Activated T-helper 1 cell treated with anti-CD3 and anti-CD28 coated beads, Interleukin-2, amount 50 U/mL, for 16 hours (primary cell): ENCODE measurements at places on chromosomes 2 and 18.

GRCh38 chr2:853203-853870 is 97.3 kb upstream of the SNTG2 start:
- DNase-seq: no peak

- no peak for DNase-seq
These were observed 265.4 kb upstream of the SPOPL start for GRCh38 chr2:138236142-138236541.

DNA sequence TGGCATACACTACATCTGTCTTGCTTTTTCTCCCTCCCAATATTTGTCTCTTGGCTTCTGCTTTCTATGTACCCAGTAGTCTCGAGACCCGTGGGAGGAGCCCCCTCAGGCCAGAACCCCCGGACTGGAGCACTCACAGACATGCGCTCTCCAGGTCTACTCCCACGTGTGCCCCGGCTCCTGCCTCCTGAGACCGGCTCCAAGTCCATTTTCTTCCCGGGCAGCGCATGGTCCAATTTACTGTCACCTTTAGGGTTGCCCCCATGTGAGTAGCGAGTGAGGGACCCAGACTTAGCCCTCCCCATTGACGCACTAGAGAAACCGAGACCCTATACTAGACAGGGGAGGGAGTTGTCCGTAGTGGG is 11.8 kb upstream of the TEX51 start:
- DNase-seq: no peak

- no peak for DNase-seq
These were observed 45.2 kb downstream of the ADNP2 start for GRCh38 chr18:80154293-80154692.

- DNase-seq: no peak
These were observed 36.3 kb upstream of the ITM2C start for GRCh38 chr2:230828272-230828961.

- no peak for DNase-seq
These were observed 86.7 kb downstream of the NRP2 start for GRCh38 chr2:205768815-205769494.

GRCh38 chr2:85838181-85838580 is 50.6 kb downstream of the ST3GAL5 start:
- no peak for DNase-seq

GRCh38 chr2:25567406-25567805 is 106.0 kb downstream of the DTNB start:
- DNase-seq: no peak

DNA sequence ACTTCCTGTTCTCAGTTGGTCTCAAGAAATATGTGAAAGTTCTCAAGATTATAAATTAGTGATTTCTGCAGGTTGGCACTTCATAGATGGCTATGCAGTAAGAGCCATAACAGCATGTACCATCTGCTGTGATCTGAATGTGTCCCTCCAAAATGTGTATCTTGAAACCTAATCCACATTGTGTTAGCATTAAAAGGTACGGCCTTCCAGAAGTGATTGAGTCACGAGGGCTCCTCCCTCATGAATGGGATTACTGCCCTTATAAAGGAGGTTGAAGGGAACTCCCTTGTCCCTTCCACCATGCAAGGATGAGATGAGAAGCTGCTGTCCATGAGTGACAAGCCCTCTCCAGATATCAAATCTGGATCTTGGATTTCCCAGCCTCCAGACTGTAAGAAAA is 45.0 kb downstream of the METTL4 start:
- DNase-seq: no peak

DNA sequence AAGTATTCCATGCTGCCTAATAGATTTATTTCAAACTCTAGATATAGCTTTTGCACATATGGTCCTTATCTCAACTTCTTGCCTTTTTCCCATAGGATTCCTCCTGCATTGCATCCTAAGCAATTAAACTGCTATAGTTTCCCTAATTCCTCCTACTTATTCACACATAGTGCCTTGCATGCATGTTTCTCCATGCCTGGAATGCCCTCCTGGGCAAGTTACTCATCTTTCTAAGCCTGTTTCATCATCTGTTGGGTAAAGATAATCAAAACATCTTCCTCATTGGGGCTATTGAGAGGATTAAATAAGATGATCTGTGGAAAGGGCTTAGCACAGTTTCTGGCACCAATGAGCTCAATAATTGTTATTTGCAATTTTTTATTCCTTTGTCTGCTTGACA is 726.5 kb downstream of the SLC4A3 start:
- no peak for DNase-seq

DNA sequence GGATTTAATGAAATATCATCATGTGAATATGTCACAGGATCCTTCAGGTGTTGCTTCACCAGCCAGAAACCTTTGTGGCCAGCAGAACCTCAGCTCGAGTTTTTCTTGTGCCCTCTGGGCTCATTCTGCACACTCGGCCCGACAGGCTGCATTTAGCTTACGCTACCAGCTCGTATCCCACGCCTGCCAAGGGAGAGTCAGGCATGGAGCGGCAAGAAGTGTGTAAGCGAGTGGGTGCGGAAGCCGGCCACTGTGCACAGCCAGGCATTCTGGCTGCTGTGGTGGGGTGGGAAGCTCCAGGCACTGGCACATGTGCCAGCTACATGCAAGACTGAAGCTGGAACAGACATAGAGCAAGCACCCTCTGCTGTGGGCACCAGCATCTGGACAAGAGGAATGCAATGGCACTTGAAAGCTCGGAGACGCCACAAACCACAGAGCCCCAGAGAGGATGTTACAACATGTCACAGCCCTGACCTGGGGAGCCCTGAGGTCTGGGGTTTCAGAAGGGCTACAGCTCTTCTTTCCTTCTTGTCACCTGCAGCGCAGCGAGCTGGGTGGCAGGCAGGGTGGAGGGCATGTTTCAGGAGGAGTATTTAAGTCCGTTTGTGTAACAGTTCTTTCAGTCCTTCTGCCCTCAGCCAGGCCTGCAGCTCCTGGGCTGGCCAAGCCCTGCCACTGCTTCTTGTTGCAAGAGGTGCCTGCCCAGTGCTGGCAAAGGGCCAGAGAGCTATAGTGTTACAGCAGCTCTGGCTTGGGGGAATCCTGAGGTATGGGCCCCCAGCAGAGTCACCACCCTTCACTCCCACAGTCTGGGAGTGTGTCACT is 257.3 kb upstream of the HNMT start:
- DNase-seq: no peak

DNA sequence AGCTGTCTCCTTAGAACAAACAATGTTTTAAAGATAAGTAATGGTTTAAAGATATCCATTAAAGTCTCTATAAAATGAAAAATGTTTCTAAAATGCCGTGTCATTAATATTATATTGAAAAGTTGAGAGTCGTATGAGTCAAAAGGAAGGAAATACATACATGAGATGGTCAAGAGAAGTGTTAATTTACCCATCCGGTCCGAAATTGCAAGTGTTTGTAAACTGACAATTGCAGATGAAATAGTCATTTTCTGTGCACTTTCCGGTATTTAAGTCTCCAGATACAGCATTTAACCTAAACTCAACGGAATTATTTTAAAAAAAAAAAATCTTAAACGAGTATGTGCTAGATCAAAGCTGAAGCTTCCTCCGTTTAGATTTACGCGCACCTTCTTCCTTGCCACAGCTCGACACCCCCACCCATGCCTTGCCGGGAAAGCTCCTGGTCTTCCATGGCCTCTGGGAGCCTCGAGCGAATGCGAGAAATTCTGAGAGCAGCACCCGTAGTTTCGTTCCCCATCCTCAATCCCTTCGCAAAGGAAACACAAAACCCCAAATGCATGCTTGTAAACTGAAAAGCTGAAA is 1.8 kb downstream of the DSC3 start:
- DNase-seq: no peak

DNA sequence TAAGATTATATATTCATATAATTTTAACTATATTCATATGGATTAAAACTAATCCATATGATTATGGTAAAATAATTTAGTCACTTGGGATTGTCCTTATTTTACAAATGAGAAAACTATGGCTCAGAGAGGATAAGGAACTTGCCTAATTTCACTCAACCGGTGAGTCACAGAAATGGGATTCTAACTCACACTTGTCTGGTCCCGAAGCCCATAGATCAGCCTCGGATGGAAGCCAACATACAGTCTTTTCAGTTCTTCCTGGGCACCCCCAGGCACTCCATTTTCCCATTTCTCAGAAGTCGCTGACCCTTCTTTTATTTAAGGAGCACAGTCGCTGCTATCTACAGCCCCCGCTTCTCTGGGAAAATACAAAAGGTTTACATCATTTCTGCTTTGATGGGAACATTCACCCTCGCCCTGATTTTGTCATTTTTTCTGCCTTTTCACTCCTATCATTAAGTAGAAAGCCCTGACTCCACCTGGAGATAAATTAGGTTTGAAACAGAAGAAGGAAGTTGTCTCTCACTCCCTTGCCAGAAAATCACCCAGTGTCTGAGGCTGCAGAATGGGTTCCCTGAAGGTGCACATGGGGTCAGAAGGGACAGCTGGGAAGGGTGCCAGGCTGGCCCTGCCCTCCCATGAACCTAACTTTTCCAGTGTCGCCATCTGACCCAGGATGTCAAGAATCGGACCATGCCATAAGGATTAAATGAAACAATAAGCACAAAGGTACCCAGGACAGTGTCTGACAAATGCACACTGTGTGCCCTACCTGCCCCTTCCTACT is 36.6 kb downstream of the CYP1B1 start:
- no peak for DNase-seq

GRCh38 chr2:24105816-24106215 is 17.3 kb downstream of the PFN4 start:
- DNase-seq: no peak

DNA sequence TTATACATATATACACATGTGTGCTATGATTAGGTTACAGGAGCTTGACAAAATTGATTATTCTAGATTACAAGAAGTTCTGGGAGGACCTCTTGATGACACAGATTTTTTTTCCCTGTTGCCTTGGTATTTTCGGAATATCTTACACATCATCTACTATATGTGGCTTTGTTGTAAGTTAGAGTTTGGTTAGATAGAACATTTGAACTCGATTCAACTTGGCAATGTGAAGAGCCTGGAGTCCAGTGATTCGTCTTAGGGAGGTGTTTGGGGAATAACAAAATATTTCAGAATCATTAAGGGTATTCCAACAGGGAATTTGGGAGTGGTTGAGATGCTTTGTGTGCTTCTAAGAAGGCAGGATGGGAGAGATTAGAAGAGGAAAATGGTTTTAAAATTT is 39.3 kb upstream of the EFEMP1 start:
- no peak for DNase-seq

GRCh38 chr18:45402485-45403056 is 212.7 kb upstream of the SLC14A2 start:
- DNase-seq: no peak

GRCh38 chr2:144660518-144661316 is 140.8 kb upstream of the ZEB2 start:
- DNase-seq: no peak

DNA sequence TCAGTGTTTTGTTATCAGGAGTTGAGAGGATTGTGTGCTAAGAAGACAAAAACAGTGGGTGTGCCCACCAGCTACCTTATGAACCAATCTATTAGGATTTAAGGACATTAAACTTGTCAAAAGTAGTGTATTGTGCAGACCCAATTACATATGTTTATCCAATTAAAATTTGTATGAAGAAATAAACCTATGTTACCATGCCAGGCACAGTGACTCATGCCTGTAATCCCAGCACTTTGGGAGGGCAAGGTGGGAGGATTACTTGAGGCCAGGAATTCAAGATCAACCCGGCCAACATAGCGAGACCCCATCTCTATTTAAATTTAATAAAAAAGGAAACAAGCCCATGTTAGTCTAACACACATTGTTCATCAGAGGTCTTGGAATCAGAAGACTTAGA is 162.2 kb downstream of the IRS1 start:
- DNase-seq: no peak

DNA sequence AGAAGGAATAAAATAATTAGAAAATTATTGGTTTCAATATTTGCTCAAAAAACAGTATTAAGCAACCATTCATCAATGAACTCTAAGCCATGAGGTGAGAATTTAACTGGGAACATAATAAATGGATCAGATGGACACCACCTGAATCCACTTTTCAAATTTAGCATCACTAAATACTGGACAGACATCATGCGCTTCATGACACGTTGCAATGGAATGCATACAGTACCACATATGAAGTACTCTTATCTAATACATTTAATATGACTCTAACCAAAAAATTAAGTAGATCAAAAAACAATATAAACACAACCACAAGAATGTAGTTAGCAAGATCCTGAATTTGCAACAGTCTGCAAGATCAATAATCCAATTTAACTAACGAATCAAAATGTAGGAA is 76.6 kb downstream of the COBLL1 start:
- DNase-seq: no peak

DNA sequence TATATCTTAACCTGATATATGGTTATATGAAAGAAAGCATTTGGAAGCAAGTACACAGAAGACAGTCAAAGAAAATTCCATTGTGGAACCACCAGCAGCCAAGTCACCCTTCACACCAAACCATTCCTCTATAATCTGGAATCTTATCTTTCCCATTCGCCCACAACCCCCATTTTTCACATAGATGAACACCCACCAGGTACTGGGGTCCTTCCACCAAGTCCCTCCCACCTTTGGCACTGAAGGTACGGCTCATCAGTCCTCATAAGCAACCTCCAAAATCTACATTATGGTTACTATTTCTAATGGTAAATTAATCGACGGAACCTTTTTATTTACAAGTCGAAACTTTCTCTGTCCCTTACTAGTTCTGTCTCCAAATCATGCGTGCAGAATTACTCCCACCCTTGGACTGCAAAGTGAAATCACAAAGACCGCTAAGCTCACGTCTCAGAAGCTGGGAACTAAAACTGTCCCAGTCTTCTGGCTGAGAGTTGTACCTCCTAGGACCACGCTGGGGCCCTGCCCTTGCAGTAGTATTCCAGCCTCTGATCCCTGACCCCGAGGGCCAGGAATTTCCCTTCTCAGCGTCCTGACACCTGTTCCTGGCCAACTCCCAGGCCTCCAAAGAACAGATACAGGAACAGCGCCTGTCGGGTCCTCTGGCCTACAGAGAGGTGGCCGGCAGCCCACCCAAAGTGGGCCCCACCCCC is 702 bp downstream of the OLA1 start:
- no peak for DNase-seq

DNA sequence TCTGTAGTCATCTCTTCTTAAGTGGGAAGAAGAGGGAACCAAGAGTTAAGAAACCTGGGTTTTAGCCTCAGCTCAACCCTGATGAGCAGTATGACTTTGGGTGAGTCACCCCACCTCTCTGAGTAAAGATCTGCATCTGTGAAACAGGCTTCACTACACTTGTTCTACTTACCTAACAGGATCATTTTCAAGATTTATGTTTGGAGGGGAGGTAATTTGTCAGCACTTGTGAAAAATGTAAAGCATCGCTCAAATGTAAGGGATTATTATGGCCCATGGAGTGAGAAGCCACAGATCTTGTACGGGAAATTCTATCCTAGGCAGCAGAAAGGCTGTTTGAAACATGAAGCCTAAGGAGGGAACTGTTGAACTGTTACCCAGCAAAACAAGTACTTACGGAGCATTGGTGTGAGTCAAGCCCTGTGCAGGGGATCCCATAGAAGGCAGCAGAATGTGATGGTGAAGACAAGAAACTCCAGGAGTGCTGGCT is 160.6 kb downstream of the PRKCE start:
- DNase-seq: no peak

GRCh38 chr2:73072129-73072395 is 550 bp upstream of the SFXN5 start:
- no peak for DNase-seq
